ENCODE measurements at places on chromosomes 5 and 9.

DNA sequence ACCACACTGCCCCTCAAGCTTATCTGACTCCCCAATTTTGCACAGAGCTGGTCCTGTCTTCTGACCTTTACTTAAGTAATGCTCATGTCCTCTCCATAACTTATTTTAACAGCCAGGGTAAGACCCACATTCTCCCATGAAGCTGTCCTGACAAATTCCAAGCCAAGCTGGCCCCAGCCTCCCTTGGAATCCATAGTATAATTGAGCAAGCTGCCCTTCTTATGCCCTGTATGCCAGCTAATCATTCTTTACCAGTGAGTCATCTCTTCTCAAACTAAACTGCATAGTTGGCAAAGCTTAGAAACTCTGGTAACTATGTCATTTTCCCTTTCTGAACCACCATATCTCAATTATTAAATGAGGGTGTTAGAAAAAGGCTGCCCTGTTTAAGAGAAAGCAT, 92.4 kb downstream of the NFIB start:
- no peak for DNase-seq

- DNase-seq: no peak
These were observed 176.3 kb downstream of the TMEM161B start for GRCh38 chr5:88092358-88092757.

DNA sequence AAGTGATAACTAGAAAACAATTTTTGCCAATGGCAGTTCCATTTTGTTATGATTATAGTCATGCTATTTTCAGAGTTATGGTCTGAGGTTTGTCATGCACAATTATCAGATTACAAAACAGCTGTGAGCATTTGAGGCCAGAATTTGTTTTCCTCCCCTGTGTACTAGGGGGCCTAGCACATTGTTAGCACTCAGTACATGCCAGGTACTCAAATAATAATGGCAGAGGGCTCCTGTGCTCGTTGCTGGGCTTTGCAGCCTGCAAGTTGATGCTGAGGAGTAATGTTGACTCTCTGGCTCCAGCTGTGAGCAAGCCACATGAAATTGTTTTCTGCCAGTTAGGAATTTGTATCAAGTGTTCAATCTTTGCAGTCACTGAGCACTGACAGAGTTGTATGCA, 6.9 kb downstream of the DNAI1 start:
- no peak for DNase-seq

DNA sequence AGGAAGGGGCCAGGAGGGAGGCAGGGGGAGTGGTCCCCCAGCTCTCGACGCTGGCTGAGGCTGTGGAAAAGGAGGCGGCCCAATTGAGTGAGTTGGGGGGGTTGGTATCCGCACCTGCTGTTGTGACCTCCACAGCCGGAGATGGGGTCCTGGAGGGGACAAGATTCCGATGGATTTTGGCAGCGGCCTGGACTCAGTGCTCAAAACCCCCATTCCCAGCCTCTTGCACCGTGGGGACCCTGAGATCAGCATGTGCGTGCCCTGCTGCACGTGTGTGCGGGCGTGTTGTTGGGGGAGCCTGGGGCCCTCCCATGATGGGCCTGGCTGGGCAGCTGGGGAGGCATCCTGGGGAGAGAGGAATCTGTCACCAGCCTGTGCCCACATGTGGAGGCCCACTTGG, 15.0 kb downstream of the CNTFR start:
- DNase-seq: no peak

GRCh38 chr5:154039458-154039829, 677 bp downstream of the MFAP3 start:
- DNase-seq: no peak

DNA sequence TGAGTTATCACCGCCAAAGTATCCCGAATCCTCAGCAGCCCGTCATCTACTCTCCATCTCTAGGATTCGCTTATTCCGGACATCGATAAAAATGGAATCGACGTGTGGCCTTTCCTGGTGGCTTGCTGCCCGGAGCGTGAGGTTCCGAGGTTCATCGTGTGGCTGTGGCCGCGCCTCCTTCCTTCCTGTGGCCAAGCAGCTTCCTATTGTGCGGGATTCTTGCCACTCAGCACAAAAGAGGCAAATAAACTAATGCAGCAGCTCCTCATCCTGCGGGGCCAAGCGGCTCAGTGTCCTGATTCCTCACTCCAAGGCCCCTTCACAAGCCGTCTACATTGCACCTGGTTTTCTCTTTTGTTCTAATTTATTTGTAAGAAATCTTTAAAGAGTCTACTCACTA, 800.9 kb downstream of the CDH9 start:
- DNase-seq: no peak

DNA sequence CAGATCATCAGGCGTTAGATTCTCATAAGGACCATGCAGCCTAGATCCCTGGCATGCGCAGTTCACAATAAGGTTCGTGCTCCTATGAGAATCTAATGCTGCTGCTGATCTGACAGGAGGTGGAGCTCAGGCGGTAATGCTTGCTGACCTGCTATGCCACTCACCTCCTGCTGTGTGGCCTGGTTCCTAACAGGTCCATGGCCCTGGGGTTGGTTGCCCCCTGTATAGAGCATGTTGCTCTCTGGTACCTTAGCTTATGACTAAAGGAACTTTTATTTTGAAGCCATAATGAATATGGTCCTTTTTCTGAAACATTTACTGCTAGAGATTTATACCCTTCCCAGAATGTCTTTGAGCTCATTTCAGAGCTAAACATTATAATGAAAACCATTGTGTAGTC, 3.1 kb downstream of the MAN2A1 start:
- DNase-seq: no peak

DNA sequence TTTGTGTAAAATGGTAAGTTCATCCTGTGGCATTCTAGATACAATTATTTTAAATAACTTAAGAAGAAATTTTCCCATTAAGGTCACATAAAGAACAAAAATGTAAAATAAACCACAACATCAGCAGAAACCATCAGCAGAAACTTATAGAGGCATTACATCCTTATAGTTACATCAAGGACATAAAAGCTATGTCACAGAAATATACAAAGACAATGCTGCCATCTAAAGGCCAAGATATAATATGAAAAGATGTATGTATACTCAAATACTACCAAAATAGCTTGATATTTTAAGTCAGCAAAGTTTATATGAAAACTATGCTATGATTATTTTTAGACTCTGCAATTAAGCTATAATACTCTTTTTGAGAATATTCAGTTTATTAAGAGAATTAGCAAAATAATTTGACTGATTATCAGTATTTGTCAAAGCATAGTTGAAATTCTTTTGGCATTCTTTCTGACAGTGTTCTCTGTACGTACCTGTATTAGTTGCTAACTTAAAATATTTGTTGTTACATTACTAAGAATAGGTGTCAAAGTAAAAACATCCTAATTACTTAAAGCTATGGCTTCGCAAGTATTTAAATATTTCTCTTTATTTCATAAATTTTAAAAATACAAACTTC, 36.2 kb downstream of the FBXL17 start:
- DNase-seq: no peak

GRCh38 chr9:124840300-124840833, 12.9 kb upstream of the WDR38 start:
- DNase-seq: no peak

GRCh38 chr5:24407466-24407865, 237.3 kb downstream of the CDH10 start:
- DNase-seq: no peak

DNA sequence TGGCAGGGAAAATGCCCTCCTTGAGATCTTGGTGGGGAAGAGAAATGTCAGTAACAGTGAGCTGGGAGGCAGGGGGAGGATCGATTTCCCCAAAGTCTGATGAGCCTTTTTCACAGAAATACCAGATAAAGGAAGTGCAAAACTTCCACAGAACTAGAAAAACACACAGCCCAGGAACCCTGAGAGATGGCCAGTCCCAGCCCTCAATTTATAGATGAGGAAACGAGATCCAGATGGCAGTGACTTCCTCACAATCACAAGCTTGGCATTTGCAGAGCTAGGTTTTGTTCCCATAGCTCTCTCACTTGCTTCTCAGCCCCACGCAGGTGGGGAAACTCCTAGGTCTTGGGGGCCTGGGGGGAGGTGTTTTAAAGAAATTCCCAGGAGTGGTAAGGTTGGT, 3.8 kb upstream of the GGTA1 start:
- no peak for DNase-seq

- DNase-seq: no peak
These were observed 94.5 kb upstream of the PPP1R2B start for GRCh38 chr5:156755421-156756087.

GRCh38 chr5:131277875-131278740, 14.3 kb downstream of the CDC42SE2 start:
- DNase-seq: no peak

GRCh38 chr9:129886226-129887174, 51.2 kb downstream of the USP20 start:
- DNase-seq: peak; percentile 64

DNA sequence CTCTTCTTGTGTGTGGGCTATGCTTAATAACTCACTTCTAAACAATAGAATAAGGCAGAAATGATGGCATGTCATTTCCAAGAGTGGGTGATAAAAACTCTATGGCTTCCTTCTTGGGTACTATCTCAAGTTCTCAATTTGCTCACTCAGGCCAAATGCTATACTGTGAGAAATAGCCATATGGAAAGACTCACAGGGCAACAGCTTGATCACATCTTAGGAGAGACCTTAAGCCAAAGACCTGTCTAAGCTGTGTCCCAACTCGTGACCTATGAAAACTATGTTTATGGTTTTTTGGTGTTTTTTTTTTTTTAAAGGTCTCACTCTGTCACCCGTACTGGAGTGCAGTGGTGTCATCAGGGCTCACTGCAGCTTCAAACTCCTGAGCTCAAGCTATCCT, 2.1 kb upstream of the UIMC1 start:
- DNase-seq: no peak

DNA sequence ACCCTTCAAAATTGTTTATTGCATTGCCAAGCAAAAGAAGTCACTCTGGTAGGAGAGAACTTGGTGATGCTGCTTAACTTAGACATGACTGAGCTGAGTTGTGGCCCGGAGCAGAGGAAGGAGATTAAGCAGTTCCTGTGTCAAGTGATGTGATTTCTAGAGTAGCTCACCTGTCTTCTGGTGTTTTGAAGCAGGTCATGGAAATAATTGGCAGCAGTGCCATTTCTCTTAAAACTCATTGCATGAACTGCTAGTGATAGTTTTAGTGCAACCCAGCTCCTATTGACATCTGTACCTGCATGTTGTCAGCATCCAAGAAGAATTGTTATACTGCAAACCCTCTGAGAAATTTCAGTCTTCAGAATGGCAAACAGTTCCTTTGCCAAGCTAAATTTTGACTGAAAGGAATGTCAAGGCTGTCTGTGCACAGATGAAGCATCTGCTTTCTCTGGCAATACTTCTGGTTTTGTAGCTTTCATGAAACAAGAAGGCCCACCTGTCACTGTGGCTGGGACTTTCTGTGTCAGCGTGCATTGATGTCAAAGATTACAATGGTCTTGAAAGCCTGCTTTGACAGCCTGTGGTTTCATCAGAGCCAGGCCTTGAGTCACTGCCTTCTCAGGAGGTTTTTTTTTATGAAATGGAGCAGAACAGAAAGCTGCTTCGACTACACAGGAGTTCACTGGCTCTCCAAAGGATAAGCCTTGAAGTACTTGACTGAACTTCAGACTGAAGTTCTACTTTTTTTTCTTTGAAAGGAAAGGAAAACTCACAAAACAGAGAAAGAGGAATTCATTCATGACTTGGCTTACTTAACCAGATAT, 90.6 kb downstream of the RALGPS1 start:
- no peak for DNase-seq

DNA sequence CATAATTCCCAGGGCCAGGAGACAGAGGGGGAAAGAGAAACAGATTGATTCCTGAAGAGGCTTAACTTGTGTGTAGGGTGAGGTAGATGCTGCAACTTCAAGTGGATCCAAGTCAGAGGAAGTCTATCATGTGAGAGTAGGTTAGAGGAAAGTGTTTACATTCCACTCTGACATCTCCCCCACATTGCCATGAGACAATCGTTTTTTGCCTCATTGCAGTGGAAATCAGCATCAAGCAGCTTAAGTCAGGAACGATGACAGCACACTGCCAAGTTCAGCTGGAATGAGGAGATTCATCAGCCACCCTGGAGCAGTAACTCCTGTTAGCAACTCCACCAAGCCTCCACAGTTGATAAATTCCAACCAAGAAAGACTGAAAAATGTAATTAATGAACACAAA, 689.7 kb upstream of the MEF2C start:
- DNase-seq: no peak

GRCh38 chr5:151873701-151874100, 51.0 kb downstream of the GLRA1 start:
- DNase-seq: no peak

DNA sequence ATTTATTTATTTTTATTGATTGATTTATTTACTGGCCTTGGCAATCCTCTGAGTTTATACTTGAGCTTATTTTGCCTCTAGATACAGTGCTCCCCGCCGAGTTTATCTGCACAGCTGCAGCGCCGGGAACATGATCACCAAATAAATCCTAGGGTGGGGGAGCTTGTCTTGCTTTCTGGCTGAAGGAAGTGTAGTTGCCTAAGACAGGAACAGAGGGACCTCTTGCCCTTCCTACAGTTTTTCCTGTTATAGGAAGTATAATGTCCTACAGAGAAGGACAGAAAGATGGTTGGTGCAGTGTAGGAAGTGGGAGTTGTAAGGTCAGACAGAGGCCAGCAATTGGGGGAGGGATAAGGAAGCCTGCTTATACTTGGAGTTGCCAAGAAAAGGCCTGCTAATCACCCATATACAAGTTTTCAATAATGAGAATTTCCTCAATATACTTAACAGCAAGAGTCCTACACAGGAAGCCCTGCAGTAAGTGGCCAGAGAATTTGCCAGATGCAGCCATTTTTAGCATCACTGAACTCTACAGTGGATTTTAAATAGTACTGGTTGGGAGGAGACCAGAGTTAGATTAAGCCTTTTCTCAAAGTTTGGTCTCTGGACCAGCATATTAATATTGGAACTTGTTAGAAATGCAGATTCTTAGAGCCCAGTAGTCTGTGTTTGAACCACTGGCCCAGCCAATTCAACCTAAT, 7.7 kb downstream of the AOPEP start:
- DNase-seq: no peak

GRCh38 chr5:169581580-169582227, 1.9 kb upstream of the SPDL1 start:
- DNase-seq: no peak

DNA sequence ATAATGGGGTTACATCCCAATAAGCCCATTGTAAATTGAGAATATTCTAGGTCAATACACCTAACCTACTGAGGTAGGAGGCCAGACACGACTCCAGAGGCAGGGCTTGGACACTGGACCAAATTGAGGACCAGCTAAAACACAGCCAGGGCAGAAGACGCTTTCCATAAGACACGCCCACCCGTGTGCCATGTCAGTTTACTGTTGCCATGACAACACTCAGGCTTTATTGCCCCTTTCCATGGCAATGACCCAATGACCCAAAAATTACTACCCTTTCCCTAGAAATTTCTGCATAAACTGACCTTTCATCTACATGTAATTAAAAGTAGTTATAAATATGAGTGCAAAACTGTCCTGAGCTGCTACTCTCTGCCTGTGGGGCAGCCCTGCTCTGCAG, 31.5 kb downstream of the SLC22A4 start:
- no peak for DNase-seq

GRCh38 chr9:137411645-137412380, 11.1 kb downstream of the EXD3 start:
- no peak for DNase-seq

- no peak for DNase-seq
These were observed 176.6 kb upstream of the SH3GL2 start for GRCh38 chr9:17402309-17402708.
